ENCODE measurements at places on chromosomes 4 and X.

GRCh38 chrX:8484360-8484949 lies 19.8 kb downstream of the VCX3B start:
- no peak for DNase-seq

DNA sequence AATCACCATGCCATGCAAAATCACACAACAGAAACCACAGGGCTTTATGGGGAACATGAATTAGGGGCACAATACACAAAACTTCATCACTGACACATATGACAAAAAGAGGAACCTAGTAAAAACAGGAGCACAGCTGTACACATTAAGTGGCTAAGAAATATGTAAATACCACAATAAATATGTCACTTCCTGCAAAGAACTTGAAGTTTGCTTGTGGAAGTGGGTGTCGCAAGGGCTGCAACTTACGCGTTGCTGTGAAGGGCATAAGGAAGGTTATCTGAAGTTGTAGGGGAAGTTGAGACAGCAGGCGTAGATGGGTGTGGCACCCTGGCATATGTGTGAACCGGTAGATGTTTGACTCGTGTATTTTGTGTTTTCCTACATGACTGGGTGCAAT lies 42.4 kb downstream of the CLCN4 start:
- DNase-seq: peak; percentile 92

GRCh38 chrX:55521687-55522086 lies 32.0 kb upstream of the USP51 start:
- DNase-seq: no peak

GRCh38 chr4:76716020-76716419 lies 181.9 kb downstream of the SOWAHB start:
- DNase-seq: no peak

DNA sequence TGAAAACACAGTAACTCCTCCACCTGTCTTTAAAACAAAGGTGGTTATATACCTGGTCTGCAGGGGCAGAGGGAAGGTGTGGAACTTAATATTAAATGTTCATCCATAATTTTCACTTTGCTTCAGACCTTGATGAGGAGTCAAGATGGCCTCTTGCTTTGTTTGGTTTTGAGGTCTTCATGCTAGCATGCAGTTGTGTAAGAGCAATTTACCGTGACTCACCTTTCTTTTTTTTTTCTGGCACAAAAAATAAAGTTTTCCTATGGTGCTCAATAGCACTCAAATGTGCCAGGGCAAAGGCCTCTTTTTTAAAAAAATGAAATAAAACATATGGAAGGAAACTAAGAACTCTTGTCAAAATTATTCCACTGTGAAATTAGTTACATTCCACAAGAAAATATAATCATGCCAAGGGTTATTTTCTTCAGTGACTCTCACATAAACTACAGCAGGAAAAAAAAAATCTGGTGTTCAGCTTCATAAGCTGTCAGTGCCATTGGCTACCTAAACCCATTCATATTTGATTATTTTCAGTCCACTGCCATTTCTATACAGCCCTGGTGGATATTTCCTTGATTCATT lies 128.2 kb downstream of the SLC7A11 start:
- DNase-seq: no peak

Data from inflammatory macrophage (primary cell).